ENCODE measurements at places on chromosomes 7 and 10. TPM values are rescaled to one million over a fixed set of nuclear protein-coding genes. Genes with fewer than 3 reads are reported as not detected.

The C10orf67 gene
- not detected for total RNA-seq

DNA sequence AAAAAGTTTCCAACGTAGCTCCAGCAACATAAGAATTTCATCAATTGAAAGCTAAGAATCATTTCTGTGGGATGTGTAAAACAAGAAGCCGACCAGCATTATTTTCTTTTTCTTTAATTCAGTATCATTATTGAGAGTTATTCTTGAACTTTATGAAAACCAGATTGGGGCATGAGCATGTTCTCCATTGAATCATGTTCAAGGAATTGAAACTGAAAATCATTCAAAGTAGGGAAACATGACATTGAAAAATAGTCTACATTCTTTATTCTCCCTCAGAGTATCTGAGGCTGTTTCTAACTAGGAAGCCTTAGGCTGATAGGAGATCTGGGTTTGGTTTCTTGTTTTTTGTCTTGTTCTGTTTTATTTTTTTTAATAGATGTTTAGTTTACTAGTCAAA is 253.7 kb downstream of the DYNC1I1 start:
- H3K27me3 ChIP-seq = no peaks in the 10 kb centered on the region
- no peaks in the 10 kb centered on the region for H3K4me1 ChIP-seq
- H3K4me3 ChIP-seq = no peak overlapping the region
- peaks cover 7% of the 10 kb centered on the region for H3K36me3 ChIP-seq
- DNase-seq = no peak

DNA sequence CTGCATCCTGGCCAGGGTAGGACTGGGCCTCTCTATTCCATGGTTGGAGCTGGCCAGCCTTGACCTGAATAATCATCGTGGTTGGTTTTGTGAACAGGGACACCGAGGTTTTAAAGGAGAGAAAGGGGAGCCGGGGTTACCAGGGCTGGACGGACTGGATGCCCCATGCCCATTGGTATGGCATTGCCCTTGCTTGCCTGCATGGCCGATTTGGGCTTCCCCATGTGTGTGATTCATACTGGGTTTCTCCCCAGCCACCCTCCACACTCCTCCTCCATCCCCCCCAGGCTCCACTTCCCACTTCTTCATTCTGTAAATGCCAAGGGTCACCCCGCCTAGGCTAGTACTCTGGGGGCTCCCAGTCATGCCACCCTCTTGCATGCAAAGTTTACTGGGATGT is 98.8 kb upstream of the MACROH2A2 start:
- H3K4me1 ChIP-seq = no peaks in the 10 kb centered on the region
- H3K36me3 ChIP-seq = peaks cover 2% of the 10 kb centered on the region
- H3K27ac ChIP-seq = no peak overlapping the region
- no peak overlapping the region for H3K4me3 ChIP-seq
- H3K27me3 ChIP-seq = no peaks in the 10 kb centered on the region
- DNase-seq = no peak

DNA sequence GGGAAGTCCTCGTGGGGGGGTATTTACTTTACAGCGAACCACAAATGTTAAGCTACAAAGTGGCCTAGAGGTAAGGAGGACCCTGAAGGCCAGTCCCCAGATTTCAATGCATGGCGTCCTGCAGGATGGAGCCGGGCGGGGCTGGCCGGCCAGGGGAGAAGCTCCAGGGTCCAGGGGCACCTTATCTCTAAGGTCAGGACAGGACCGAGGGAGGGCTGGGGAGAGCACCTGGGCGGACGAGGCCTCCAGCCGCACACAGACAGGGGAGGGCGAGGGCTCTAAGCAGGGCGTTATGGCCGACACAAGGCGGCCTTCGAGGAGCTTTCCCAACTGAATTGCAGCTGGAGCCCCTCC is 96.4 kb upstream of the DIP2C start:
- no peak overlapping the region for H3K27ac ChIP-seq
- H3K4me1 ChIP-seq = no peaks in the 10 kb centered on the region
- H3K27me3 ChIP-seq = no peaks in the 10 kb centered on the region

The FKBP6 gene
- not detected for total RNA-seq

- H3K36me3 ChIP-seq = no peaks in the 10 kb centered on the region
- no peak overlapping the region for H3K27ac ChIP-seq
- DNase-seq = no peak
- H3K4me3 ChIP-seq = no peak overlapping the region
- H3K4me1 ChIP-seq = no peaks in the 10 kb centered on the region
- no peaks in the 10 kb centered on the region for H3K27me3 ChIP-seq
Observed at GRCh38 chr7:6167587-6168476, 104.6 kb downstream of the CYTH3 start.

DNA sequence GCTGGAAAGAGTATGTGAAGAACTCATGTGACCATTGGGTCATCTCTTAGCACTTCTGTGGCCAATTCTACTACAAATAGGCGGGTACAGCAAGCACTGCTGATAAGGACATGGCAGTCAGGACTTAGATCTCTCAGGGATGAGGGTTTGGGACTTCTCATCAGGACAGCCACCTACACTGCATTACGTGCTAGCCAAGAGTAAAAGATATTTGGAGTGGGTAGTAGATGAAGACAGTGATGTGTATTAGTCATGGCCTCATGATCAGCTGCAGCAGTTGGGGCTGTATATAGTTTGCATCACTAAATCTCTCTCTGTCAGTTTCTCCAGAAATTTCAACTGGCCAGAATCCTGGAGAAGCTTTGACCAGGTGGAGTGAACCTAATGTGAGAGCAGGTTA is 9.2 kb downstream of the TAS2R60 start:
- H3K27me3 ChIP-seq = no peaks in the 10 kb centered on the region
- no peaks in the 10 kb centered on the region for H3K36me3 ChIP-seq
- no peak for DNase-seq
- no peak overlapping the region for H3K4me3 ChIP-seq
- no peak overlapping the region for H3K27ac ChIP-seq

The RPEL1 gene
- total RNA-seq = not detected

The BUD23 gene
- total RNA-seq = 39.6 TPM

DNA sequence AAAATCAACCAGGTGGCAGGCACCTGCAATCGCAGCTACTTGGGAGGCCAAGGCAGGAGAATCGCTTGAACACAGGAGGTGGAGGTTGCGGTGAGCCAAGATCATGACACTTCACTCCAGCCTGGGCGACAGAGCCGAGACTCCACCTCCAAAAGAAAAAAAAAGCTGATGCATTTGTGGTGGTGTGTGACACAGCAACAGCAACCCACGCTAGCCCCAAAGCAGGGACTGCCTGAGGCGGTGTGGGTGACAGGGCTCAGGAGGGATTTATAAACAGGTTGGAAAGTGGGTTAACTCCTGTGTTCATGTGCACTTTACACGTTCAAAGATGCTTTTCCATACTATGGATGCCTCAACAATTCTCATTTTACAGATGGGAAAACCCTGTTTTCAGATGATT is 395.9 kb upstream of the PODXL start:
- H3K27me3 ChIP-seq = no peaks in the 10 kb centered on the region
- peaks cover 8% of the 10 kb centered on the region for H3K4me1 ChIP-seq
- no peak for DNase-seq
- no peaks in the 10 kb centered on the region for H3K36me3 ChIP-seq
- H3K27ac ChIP-seq = no peak overlapping the region
- no peak overlapping the region for H3K4me3 ChIP-seq

GRCh38 chr10:119860866-119861607 is 11.6 kb downstream of the MCMBP start:
- no peaks in the 10 kb centered on the region for H3K4me1 ChIP-seq
- no peaks in the 10 kb centered on the region for H3K36me3 ChIP-seq
- no peak for DNase-seq
- no peak overlapping the region for H3K27ac ChIP-seq
- H3K4me3 ChIP-seq = no peak overlapping the region
